ENCODE measurements at places on chromosomes 6 and 20.

- DNase-seq: no peak
These were observed 88.6 kb downstream of the SIM1 start for GRCh38 chr6:100376103-100376502.

DNA sequence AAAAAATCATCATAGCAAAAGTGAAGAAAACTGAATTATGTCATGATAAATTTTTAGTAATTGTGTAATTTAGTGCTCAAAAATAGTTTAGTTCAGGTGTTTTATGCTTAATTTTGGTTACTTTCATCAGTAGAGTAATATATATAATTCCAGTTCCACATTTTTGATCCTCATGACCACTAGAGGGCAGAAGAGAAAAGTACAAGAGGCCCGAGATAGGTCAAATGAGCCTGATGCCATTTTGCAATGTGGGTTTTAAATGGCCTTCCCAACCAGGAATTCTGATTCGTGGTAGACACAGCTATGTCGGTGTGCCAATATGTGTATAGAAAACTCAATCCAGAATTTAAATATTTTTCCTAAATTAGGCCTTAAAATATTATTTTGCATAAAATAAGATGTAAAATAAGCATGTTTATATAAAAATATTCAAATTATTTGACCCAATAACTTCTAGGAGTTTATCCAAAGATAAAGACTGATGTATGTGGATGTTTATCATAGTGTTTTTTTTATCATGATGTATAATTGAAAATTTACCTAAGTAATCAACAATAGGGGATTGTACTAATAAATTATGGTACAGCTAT lies 159.7 kb upstream of the RPS6KA2 start:
- no peak for DNase-seq

GRCh38 chr20:8865636-8866035 lies 203.3 kb upstream of the PLCB4 start:
- DNase-seq: no peak

- DNase-seq: no peak
These were observed 50.4 kb downstream of the PDE7B start for GRCh38 chr6:135901774-135902524.

- DNase-seq: no peak
These were observed 152.0 kb downstream of the ANKRD60 start for GRCh38 chr20:58076405-58076804.

DNA sequence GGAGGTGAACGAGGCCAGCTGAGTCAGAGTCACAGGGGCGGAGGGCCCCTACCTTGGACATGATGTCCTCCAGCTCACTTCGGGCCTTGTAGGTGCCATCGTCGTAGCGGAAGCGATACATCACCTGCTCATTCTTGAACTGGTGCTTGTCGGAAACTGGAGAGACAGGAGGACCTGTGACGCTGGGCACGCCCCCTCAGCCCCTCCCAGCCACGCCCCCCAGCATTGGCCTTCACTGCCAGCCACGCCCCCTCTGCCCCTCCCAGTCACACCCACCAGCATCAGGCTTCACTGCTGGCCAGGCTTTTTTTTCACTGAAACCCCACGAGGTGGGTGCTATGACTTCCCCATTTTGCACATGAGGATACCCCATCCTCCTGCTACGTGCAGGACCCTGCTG lies 148.2 kb downstream of the PREX1 start:
- peak; percentile 70 for DNase-seq

DNA sequence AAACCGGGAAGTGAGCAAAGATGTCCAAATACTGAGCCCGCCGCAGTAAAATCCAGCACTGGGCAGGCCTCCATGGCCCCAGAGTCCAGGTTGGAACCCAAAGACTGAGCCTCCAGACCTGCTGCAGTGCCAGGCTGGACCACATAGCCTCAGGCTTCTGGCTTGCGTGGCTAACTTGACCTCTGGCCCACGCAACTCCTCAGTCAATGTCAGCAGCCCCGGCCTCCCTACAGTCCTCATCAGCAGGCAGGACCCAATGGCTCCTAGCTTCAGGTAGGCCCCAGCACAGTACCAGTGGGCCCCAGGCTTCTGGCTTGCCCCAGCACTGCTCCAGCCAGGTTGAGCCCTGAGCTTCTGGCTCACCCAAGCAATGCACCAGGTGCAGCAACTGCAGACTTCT lies 245.1 kb upstream of the AFDN start:
- no peak for DNase-seq

GRCh38 chr6:13267142-13267651 lies 61.1 kb downstream of the TBC1D7 start:
- DNase-seq: no peak

GRCh38 chr6:45376310-45377042 lies 1.3 kb downstream of the SUPT3H start:
- DNase-seq: no peak

GRCh38 chr6:40906759-40907158 lies 132.3 kb downstream of the UNC5CL start:
- DNase-seq: no peak

DNA sequence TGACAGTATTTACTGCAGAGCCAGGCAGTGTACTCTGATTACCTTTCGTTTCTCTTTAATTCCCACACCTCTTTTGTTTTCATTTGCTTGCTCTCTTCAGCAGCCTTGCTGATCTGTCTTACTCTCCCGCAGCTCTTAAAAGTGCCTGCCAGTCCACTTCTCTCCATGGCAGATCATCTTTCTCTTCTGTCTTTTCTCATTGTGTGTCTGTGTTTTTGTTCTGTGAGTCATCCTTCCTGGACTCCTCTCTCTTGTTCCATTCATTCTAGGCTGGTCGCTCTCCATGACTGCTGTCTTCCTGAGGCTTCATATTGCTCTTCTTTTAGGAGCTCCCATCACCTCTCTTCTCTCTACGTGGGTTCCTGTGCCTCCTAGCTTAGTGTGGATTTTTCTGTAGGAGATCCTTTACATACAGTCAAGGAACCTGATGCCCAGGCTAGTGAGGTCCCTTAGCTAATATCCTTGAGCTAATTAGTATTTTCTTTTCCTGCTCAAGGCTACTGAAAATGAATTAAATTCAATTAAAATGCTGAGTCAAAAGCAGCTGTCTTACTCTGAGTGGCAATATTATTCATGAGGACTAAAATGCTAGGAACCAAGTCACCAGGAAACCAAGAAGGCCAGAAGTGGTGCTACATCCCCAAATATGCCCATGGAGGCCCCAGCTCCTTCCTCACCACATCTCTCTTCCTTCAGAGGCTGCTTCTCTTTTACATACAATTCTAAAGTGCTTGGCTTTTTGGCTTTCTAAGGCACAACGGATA lies 86.1 kb downstream of the SLX4IP start:
- DNase-seq: no peak

- DNase-seq: no peak
These were observed 6.9 kb downstream of the RPL10A start for GRCh38 chr6:35474942-35475570.

- no peak for DNase-seq
These were observed 109.2 kb downstream of the GJA1 start for GRCh38 chr6:121544691-121545090.

DNA sequence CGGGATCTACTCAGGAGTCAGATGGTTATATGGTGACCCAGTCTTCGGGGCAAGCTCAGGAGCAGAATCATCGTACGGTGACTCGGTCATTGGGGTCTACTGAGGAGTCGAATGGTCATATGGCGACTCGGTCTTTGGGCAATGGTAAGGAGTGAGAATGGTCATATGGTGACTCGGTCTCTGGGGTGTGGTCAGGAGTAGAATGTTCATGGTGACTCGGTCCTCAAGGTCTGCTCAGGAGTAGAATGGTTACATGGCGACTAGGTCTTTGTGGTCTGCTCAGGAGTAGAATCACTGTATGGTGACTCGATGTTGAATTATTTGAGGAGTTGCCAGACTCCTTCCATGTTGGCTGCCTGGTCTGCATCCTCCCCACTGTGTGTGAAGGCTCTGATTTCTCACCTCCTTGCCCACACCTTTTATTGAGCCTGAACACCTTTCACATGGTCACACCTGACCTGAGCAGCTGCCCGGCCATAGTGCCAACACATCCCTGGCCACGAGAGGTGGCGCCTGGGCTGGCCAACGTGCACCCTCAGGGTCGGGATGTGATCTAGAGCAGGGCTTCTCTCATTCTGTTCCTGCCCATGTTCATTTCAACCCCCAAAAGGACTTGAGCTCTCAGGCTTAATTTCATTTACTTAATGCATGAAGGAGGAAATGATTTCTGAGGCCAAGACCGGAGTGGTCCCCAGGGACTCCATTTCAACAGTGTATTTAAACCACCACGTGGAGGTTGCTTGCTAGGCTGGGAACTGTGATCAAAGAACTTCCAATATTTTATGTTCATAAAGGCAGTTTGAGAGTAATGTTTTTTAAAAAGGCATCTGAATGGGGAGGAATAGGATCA lies 119.5 kb downstream of the PHACTR3 start:
- DNase-seq: no peak

- no peak for DNase-seq
These were observed 176.9 kb upstream of the PRND start for GRCh38 chr20:4544765-4545164.

DNA sequence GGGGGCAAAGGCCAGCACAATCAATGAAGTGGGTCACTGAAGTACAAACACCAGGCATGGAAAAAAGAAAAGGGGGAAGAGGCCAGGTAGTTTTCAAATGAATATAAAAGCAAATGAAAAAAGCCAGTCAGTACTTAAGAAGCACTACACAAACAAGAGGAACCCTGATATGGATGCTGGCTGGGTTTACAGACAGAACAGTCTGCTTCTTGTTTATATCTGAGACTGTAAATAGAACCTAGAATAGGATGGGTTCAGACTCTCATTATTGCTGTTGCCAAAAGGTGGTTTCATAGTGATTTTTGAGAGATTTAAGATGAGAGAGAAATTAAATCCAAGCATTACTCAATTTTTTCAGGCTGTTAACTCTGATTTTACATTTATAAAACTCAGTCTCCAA lies 24.1 kb downstream of the USP45 start:
- no peak for DNase-seq

DNA sequence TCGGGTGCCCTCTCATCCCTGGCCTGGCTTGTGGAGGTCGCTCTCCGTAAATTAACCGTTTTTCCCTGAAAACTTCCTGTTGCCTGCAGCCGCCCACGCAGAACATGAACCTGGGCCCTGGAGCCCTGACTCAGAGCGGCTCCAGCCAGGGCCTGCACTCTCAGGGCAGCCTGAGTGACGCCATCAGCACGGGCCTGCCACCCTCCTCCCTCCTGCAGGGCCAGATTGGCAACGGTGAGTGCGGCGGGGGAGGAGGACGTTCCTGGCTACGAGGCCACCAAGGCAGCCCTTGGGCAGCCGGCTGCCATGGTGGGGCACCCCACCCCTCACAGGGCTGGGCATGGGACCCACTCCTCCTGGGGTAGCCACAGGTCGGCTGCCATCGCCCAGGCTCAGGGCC lies 17.8 kb downstream of the SS18L1 start:
- DNase-seq: no peak

GRCh38 chr6:41464481-41464880 lies 81.7 kb upstream of the FOXP4 start:
- no peak for DNase-seq

- DNase-seq: no peak
These were observed 55.7 kb upstream of the FRMD1 start for GRCh38 chr6:168134560-168135201.

DNA sequence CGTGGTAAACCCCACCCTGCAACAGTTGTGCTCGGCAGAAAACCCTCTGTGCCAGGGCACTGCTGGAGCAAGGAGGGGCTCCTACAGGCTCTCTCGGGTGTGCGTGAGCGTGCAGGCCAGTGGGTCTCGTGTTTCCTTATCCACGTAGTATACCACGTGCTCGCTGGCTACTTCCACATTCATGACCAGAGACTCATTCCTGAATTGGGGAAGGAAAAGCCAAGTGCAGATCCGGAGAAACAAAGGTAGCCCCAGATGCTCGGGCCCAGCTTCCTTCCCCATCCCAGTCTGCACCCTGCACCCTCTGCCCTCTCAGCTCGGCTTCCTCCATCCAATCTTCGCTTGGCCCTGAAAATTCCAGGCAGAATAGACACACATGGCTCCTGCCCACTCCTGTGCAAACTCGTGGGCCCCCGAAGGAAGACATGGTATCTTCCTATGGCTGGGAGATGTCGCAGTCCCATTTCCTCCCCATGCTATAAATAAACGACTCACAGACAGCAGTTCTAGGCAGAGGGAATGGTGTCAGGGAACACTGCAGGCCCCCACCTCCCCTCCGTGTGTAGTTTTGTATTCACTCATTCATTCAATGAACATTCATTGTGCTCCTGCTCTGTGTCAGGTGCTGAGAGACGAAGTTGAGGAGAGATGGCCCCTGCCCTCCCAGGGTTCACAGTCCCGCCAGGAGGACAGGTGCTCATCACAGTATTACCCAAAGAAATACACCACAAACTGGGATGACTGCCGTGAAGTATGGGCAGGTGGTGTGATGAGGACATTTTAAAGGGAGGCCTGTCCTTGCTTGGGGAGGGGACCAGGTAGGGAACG lies 29.6 kb downstream of the NPEPL1 start:
- DNase-seq: no peak

Measured in nephron progenitor cell (in vitro differentiated cells).